Myocyte (in vitro differentiated cells): ENCODE measurements at places on chromosomes 5 and 9. TPM values are rescaled to one million over a fixed set of nuclear protein-coding genes. Genes with fewer than 3 reads are reported as not detected.

CCDC152 gene
- total RNA-seq: not detected in 2 replicates

PCDHGA3 gene
- 0.48 and 0.57 TPM in 2 replicates for total RNA-seq

ACTBL2 gene
- total RNA-seq: not detected in 2 replicates

ECSCR gene
- total RNA-seq: not detected in 2 replicates

HARS1 gene
- 49.4 and 52.5 TPM in 2 replicates for total RNA-seq

FBXL7 gene
- total RNA-seq: 9.7 and 11.2 TPM in 2 replicates

IFNA13 gene
- total RNA-seq: not detected in 2 replicates

PTAR1 gene
- 40.3 and 55.1 TPM in 2 replicates for total RNA-seq

KIF24 gene
- total RNA-seq: 2.0 and 2.1 TPM in 2 replicates

DDX41 gene
- total RNA-seq: 87.2 and 112 TPM in 2 replicates

LSM11 gene
- 5.7 and 8.1 TPM in 2 replicates for total RNA-seq

HRCT1 gene
- 0.37 and 1.5 TPM in 2 replicates for total RNA-seq

SLC35D2 gene
- total RNA-seq: 14.5 and 14.7 TPM in 2 replicates

ANKRD31 gene
- 0.03 TPM in 1 of 2 replicates, not detected in the other for total RNA-seq

MAP1B gene
- 60.3 and 113 TPM in 2 replicates for total RNA-seq

GLDC gene
- 0.26 and 0.62 TPM in 2 replicates for total RNA-seq

PPIC gene
- total RNA-seq: 44.3 and 57.6 TPM in 2 replicates

LVRN gene
- 0.88 and 4.0 TPM in 2 replicates for total RNA-seq

TMOD1 gene
- total RNA-seq: 48.8 and 60.3 TPM in 2 replicates

RNF224 gene
- total RNA-seq: not detected in 2 replicates

RBM18 gene
- 25.2 and 26.5 TPM in 2 replicates for total RNA-seq

EIF4E1B gene
- not detected in 2 replicates for total RNA-seq

PTGS1 gene
- total RNA-seq: 9.6 and 14.0 TPM in 2 replicates

TAF11L8 gene
- not detected in 2 replicates for total RNA-seq

SLC25A48 gene
- not detected in 2 replicates for total RNA-seq

SMC2 gene
- 8.9 and 9.5 TPM in 2 replicates for total RNA-seq

ZBTB26 gene
- total RNA-seq: 3.8 and 7.0 TPM in 2 replicates

TRMT10B gene
- 1.2 and 3.7 TPM in 2 replicates for total RNA-seq

TRIO gene
- 122 and 126 TPM in 2 replicates for total RNA-seq

CTSL gene
- total RNA-seq: 142 and 156 TPM in 2 replicates

TLX3 gene
- not detected in 2 replicates for total RNA-seq

AK6 gene
- 20.2 and 28.5 TPM in 2 replicates for total RNA-seq

SOHLH1 gene
- not detected in 2 replicates for total RNA-seq

IL13 gene
- total RNA-seq: not detected in 2 replicates

FGF18 gene
- total RNA-seq: 0.16 TPM in 1 of 2 replicates, not detected in the other

AHRR gene
- total RNA-seq: 74.8 and 106 TPM in 2 replicates

ZNF622 gene
- total RNA-seq: 49.3 and 66.8 TPM in 2 replicates

MXD3 gene
- total RNA-seq: 6.4 and 10.8 TPM in 2 replicates

TAL2 gene
- total RNA-seq: 2.6 and 10.1 TPM in 2 replicates

FRMD3 gene
- total RNA-seq: 2.9 and 8.6 TPM in 2 replicates
